Stimulated activated naive CD4-positive, alpha-beta T cell treated with Interleukin-2 at 50 U/mL for 16 hours (primary cell): ENCODE measurements at places on chromosomes 5 and 9.

DNA sequence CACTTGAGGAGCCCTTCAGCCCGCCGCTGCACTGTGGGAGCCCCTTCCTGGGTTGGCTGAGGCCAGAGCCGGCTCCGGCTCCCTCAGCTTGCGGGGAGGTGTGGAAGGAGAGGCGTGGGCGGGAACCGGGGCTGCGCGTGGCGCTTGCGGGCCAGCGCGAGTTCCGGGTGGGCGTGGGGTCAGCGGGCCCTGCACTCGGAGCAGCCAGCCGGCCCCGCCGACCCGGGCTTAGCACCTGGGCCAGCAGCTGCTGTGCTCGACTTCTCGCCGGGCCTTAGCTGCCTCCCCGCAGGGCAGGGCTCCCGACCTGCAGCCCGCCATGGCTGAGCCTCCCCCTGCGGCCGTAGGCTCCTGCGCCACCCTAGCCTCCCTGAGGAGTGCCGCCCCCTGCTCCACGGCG is 6.2 kb upstream of the SHB start:
- DNase-seq = no peak

GRCh38 chr5:97065475-97065874 is 76.9 kb downstream of the LIX1 start:
- DNase-seq = no peak

DNA sequence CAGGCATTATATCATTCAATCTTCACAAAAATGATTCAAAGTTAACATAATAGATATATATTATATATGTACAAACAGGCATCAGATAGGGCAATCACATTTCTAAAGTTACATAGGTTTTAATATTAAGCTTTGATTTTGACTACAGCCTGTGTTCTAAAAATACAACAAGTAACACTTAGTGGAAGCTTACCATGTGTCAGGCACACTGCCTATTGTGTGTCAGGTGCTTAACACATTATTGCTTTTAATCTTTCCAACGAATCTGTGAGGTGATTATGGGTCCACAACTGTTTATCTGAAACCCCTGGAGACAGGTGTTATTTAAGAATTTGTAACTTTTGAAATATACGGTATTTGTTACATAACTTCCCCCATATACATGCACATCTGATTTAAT is 25.2 kb downstream of the FBN2 start:
- no peak for DNase-seq

DNA sequence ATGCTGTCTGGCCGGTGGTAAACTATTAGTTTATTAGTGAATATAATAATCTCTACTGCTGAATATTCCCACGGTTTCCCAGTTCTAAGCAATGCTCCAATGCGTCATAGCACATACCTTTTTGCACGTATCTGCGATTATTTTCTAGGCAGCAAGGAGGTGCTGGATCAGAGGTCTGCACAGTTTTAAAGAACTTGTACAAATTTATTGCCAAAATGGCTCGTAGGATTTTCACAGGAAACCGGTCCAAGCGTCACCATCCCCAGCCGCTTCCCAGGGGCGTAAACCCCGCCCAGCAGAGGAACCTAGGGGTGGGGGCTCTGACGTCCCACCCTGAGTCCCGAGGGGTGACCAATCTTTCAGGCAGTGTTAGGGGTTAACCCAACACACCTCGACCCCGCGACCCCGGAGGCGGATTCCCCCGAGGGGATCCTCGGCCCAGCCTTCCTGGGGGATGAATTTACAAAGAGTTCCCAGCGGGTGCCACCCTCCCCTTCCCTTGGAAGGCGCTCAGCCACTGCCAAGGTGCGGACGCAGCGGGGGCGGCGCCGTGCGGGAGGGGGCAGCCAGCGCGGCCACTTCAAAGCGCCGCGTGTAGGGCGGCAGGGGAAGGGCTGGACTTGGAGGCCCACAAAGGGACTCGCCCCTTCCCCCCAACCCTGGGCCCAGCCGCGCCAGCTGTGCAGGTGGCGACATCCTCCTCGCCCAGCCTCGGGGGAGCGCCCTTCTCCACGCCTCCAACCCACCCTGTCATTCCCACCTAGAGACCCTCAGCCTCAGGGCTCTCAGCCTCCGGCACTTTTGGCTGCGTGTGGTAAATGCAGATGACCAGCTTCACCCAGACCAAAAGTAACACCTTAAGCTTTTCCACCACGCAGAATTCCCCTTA is 43.5 kb upstream of the TCF7 start:
- peak; percentile 55 for DNase-seq

GRCh38 chr5:97115932-97116331 is 26.5 kb downstream of the LIX1 start:
- DNase-seq = no peak

DNA sequence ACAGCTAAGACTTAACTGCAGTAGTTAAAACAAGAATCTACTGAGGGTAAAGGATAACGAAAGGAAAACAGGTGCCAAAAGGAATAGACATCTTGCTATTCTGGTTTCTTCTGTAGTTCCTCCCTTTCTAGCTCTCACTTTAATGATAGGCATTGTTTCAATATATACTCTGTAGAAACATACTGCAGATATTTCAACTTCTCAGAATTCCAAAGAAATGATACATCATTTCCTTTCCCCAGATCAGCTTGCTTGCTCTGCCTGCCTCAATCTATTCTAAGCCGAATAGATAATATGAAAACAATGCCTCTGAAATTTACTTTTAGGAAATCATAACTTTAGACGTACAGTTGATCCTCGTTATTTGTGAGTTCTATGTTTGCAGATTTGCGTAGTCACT is 46.3 kb downstream of the ACO1 start:
- DNase-seq = no peak

DNA sequence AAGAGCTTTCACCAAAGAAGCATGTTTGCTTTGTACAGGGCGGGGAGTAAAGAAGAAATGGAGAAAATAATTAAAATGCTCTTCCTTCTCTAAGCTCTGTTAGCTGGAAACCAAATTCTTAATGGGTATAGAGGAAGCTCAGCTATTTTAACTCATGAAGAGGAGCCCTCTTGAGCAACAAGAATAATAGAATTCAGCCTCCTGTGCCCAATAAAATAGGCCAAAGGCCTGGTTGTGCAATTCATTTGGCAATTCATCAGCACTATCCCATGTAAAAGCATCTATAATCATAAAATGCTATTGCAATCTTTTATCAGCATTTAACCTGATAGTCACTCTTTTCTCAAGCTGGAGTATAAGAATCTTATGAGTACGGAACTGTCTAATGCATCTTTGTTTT is 133.6 kb upstream of the CDH6 start:
- no peak for DNase-seq

GRCh38 chr5:50647726-50648125 is 18.7 kb upstream of the PARP8 start:
- DNase-seq = no peak

DNA sequence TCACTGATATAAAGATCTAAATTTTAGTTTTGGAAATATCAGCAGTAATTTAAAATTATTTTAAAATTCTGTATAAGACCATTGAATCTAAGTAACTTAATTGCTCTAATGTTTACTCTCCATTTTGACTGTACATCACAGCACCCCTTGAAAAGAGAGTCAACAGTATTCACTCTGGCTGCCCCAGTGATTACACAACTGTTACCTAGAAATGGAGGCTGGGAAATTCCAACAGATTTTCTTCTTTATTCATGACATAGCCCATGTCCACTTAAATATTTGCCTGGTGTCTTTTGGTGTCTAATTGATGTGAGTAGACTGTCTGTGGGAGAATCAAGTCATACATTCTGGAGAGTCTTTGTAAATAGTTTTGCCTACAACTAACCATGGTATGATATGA is 301.8 kb upstream of the CDH6 start:
- no peak for DNase-seq

DNA sequence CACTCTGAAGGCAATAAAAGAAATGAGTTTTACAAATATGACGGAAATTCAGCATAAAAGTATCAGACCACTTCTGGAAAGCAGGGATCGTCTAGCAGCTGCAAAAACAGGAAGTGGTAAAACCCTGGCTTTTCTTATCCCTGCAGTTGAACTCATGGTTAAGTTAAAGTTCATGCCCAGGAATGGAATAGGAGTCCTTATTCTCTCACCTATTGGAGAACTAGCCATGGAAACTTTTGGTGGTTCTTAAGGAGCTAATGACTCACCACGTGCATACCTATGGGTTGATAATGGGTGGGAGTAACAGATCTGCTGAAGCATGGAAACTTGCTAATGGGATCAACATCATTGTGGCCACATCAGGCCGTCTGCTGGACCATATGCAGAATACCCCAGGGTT is 93.5 kb upstream of the RGMB start:
- DNase-seq = no peak

DNA sequence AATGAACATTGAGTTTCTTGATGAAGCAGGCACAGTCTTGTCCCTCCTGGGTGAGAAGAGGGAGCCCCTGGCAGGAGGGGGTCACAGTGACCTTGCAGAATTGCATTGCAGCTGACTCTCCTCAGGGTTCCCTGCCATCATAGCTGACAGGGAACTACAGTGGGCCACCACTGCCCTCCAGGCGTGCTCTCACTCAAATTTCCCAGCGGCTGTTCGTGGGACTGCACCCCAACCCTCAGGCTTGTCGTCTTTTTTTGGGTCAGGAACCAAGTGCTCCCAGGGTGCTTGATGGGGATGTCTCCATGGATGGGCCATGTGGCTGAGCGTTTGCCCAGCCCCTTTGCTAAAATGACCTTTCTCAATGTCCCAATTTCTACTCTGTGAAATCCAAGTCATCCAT is 215.8 kb downstream of the MELK start:
- no peak for DNase-seq

- DNase-seq = no peak
Observed at GRCh38 chr5:172064358-172064757, 57.9 kb upstream of the FBXW11 start.

- DNase-seq = no peak
Observed at GRCh38 chr9:121838746-121839669, 187.6 kb downstream of the DAB2IP start.

- DNase-seq = no peak
Observed at GRCh38 chr9:133514460-133515239, 10.1 kb downstream of the MYMK start.

- DNase-seq = no peak
Observed at GRCh38 chr5:160427607-160428006, 6.0 kb downstream of the PTTG1 start.

GRCh38 chr5:50984640-50985039 is 318.2 kb downstream of the PARP8 start:
- DNase-seq = no peak

GRCh38 chr5:9115093-9115492 is 430.8 kb downstream of the SEMA5A start:
- no peak for DNase-seq

DNA sequence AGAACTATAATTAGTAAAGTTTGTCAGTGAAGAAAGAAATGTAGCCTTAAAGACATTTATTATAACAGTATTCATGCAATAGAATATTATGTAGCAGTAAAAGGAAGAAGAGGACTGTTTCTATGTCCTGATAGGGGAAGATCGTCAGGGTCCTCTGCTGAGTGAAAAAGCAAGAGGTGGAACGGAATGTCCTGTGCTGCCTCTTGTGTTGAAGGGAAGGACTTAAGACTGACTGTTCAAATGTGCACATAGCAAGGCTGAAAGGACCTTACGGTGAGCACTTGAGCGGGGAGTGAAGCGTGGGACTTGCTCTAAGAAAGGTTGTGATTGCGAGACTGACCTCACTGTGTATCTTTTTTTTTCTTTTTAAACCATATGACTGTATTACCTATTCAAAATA is 63.2 kb downstream of the SNX24 start:
- no peak for DNase-seq

DNA sequence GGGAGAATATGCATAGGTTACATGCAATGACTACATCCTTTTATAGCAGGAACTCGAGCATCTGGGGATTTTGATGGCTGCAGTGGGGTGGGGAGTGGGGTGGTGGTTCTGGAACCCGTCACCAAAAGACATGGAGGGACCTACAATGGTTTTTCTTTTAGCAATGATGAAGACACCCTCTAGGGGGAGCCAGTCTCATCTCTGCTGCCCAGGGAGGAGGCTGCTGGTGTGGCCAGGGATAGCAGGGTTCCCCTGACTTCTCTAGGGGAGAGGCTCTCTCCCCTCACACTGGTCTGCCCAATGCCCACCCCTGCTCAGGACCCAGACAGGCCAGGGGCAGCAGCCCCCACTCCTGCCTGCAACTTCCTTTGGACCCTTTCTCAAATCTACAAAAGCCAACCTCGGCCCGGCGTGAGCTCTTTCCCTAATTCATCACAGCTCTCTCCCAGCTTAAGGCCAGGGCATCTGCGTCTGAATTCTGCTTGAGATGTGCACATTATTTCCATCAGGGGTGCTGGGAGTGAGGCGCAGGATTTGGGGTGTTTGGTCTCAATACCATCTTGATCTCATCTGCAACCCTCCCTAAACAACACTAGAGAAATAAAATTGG is 73.6 kb upstream of the RETREG1 start:
- DNase-seq = no peak

DNA sequence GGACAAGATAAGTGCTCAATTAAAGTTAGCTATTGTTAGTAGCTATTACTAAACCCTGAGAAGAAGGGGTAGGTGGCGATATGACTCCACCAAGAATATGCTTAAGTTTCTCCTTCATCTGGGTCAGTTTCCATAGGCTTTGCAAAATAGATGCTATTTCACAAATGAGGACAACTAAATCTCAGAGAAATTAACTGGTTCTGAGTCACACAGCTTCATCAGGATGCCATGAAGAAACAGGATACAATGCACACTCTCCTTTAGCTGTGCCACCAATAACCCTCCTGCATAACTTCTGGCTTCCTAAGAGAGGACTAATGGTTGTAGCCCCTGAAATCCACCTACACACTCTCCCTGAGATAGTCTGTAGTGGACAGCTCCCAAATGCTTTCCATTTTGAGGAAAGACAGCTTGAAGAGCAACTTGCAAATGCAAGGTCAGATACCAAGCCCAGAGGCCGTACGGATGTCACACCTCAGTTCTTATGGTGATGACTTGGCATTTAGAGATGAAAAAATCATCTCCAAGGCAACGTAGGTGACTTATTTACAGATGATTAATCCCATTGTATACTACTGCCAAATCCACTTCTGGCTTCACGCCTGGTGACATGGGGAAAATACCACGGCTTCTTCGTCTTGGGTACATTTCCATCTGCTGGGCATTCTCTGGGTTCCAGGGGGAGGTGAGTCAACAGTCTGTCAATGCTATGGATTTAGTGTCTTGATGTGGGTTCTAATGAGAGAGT is 251.4 kb upstream of the IL12B start:
- DNase-seq = no peak

DNA sequence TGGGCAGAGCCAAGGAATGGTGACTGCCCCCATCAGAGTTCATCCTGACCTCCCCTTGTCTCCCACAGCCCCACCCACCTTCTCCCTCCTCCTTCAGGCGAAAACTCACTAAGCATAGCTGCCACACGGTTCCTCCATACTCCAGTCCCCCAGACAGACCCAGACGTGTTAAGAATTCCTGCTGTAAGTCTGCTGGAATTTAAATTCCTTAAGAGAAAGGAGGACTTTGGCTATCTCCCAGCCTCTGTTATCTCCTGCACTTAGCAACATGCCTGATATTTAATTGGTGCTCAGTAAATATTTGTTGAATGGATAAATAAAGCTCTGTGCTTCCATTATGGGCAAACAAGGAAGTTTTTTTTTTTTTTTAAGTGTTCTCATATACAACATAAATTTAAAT is 213.7 kb downstream of the RFK start:
- no peak for DNase-seq

- DNase-seq = peak; percentile 71
Observed at GRCh38 chr5:71601222-71602026, 14.3 kb downstream of the MCCC2 start.

GRCh38 chr9:132942541-132943182 is 1.8 kb downstream of the TSC1 start:
- no peak for DNase-seq

- no peak for DNase-seq
Observed at GRCh38 chr5:160657068-160657507, 194.9 kb downstream of the ATP10B start.

GRCh38 chr9:92738661-92739081 is 26.0 kb downstream of the BICD2 start:
- no peak for DNase-seq
